Endothelial cell of umbilical vein (primary cell): ENCODE measurements at places on chromosomes 11 and 22. TPM values are rescaled to one million over a fixed set of nuclear protein-coding genes. Genes with fewer than 3 reads are reported as not detected.

DNA sequence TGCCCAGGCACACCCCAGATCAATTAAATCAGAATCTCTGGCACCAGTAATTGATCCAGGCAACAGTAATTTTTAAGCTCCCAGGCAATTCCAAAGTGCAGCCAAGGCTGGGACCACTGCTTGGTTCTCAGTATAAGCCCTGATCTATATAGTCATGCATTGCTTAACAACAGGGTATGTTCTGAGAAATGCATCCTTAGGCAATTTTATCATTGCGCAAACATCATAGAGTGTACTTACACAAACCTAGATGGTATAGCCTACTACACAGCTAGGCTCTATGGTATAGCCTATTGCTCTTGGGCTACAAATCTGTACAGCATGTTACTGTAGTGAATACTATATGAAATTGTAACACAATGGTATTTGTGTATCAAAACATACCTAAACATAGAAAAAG is 651 bp upstream of the C11orf42 start:
- DNase-seq = no peak

CARD16 gene
- 22.3 and 26.8 TPM in 2 replicates for polyA plus RNA-seq

DNA sequence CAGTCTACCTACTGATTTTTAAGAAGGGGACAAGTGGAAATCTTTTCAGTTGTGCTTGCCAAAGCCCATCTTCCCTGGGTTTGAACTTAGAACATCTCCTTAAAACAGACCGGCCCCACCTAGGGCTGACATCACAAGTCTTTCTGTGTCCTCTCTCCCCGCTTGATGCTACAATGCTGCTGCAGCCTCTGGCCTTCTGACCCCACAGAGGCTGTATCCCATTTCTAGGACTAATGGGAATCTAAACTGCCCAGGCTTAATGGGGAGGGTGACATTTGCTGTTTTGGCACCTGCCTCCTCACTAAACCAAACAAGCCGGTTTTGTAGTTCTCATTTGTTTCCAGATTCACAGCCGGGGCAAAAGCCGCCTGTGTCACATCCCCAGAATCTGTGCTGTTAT is 121.3 kb upstream of the CADM1 start:
- DNase-seq = no peak

SLC22A6 gene
- not detected in 2 replicates for polyA plus RNA-seq

OR5P2 gene
- polyA plus RNA-seq = 0.08 TPM in 1 of 2 replicates, not detected in the other

DNA sequence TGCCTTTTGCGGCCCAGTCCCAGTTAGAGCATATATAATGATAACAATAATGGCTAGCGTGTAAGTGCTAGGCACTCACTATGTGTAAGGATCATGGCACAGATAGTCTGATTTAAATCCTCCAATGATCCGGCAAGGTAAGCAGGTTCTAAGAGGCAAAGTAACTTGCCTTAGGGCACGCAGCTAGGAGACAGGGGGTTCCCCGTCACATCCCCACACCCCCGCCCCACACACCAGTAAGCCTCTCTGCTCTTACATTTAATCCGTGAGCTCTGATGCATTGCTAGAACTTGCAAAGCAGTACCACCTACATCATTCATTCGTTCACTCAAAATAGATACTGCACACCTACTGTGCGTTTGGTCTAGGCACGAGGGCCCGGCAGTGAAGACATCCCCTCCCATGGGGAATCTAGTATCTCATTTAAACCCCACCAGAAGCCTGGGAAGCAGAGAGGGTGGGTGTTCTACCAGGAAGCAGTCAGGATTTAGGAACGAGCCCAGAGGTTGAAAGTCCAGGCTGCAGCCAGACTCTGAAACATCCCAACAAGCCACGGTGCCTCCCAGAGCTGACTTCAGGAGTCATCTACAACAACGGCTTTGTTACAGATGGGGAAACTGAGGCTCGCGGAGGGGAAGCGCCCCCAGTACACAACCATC is 20.6 kb downstream of the TMPRSS6 start:
- no peak for DNase-seq

- DNase-seq = no peak
Observed at GRCh38 chr11:76263657-76264056, 57.4 kb upstream of the WNT11 start.
